ENCODE measurements at places on chromosomes 4 and X. TPM values are rescaled to one million over a fixed set of nuclear protein-coding genes. Genes with fewer than 3 reads are reported as not detected.

DNA sequence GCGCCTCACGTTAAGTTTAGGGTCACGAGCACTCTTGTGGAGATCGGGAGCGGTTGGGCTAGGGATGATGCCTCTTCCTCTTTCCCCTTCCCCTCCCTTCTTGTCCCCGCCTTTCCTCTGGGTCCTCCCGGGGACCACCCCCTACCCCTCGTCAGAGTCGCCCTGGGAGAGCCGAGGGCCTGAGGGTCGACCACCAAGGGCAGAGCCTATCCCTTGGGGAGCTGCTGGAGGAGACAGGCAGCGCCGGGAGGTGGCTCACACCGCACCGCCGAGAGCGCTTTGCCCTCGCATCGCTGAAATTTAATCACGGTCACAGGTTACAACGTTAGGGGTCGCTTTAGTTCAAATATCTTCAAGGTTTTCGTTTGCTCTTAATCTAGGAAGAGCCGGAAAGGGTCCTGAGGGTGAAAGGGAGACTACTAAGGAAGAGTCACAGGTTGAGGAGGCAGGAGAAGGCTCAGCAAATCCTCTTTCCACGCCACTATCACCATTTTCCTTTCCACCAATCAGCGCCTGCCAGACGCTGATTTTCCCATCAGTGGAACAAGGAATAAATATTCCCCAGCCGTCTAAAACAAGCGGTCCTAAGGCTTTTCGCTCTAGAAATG, 528 bp upstream of the SNCA start:
- DNase-seq = peak; percentile 18

DNA sequence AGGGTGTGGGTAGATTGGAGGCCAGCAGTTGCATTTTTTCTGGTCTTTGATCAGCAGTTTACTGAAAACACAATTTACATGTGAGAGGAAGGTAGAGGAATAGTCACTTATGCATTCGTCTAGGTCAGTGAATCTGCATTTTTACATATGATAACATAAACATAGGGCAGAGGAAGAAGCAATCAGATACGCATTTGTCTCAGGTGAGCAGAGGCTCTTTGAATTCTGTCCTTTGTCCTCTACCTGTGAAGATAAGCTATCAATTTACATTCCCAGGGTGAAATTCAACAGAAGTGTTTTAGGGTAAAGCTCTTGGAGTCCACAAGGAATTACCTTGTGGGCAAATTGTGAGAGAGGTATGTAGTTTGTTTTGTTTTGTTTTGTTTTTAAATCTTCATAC, 306.5 kb downstream of the MAGEB5 start:
- DNase-seq = no peak

- DNase-seq = no peak
These were observed 14.2 kb upstream of the C1QTNF7 start for GRCh38 chr4:15413623-15414019.

DNA sequence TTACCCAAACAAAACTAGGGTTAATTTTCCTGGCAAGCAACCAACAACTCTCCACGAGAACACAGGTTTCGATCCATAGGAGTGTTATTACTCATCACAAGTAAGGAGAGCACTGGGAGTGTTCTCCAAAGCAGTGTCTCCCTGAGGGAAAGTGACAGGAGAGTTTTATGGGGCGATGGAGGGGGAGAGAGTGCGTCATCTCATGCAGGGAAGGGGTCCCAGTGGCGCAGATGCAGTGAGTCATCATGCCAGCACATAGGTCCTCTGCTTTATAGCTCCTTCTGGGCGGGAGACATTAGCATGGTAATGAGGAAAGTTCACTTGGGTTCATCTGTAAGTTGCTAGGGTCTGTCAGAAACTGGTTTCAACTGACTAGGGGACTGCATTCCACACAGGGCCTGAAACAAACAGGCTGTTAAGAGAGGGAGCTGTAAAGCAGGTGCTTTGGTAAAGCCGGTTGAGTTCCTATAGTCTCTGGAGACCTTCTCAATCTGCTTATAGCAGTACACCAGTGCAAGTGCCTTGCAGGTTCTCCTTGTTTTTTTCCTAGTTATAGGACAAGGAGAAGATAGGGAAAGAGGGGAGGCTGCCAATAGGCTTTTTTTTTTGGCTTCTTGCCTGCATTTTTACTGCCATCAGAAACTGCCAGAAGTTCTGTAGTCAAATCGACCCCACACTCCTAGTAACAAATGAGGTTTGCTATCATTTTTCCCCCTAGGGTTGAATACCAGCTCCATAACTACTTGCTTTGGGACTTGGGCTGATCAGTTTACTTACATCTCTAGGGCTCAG, 12.8 kb upstream of the BOD1L1 start:
- DNase-seq = peak; percentile 72

Gene NMU
- total RNA-seq = not detected

GRCh38 chr4:2334826-2335728, 73.2 kb upstream of the MXD4 start:
- no peak for DNase-seq

GRCh38 chr4:17559709-17560048, 17.3 kb upstream of the LAP3 start:
- DNase-seq = no peak

DNA sequence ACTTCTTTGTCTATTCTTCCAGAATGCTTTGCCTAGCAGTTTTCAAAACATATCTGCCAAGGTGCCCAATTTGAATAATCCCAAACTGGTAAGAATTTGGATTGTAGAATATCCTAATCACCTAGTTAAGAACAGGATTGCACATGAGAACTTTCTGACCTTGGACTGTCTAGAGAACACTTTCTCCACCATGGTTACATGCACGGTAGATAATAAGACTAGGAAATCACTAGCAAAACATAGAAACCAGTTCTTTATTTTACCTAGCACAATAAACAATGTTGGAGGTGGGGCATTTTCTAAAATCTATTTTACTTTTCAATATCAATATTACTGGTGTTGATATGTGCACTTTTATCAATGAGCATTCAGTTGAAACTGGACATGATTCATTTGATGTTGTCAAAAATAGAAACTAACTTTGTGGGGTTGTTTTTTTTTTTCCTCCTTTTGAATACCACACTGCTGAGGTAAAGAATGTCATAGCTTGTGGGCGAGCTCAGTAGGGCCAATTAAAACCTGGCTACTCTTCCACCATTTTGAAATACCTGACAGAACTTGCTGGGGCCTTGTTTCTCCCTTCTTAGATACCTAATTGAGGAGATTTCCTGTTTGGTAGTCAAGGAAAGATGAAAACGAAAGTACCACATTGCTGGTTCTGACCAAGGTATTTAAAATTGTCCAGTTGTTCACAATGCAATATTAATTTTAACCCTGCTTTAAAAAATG, 10.4 kb downstream of the MID1IP1 start:
- peak; percentile 36 for DNase-seq

- DNase-seq = peak; percentile 94
These were observed 340.9 kb upstream of the CTSO start for GRCh38 chr4:156294577-156294976.

DNA sequence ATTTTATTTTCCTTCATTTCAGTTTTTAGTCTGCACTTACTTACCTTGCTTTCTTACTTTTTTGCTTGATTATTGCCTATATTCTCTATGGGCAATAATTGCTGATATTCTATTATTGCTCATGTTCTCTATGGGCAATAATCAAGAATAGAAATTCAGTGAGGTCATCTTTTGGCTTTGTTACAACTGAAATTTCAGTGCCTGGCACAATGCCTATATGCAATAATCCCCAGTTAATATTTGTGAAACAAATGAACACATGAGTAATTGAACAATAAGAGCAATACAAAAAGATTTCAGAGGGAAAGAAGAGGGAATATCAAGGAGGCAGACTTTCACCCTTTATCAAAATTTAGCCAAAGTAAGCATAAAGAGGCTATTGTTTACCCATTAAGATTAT, 48.6 kb upstream of the ARSJ start:
- DNase-seq = no peak

- no peak for DNase-seq
These were observed 1.6 kb downstream of the KLHL13 start for GRCh38 chrX:118114971-118115370.

GRCh38 chrX:119775517-119776238, 15.8 kb downstream of the RPL39 start:
- no peak for DNase-seq

Gene CHRNA9
- total RNA-seq = 2.8 TPM

DNA sequence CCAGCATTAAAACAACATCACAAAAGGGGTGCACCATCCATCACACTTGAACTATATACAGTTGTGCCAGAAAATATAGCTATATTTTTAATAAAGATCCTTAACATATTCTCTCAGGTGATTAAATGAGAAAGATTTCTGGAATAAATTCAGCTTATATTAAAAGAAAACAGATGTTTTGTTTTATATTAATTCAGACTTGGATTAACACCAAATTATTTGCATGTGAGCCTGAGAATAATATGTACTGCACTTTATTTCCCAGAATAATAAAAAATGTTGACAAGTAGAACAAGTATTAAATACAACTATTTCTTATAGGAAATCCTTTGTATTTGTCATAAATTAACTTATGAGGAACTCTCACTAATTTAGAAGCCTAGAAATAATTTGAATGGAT, 1467.4 kb downstream of the RAPGEF2 start:
- no peak for DNase-seq

DNA sequence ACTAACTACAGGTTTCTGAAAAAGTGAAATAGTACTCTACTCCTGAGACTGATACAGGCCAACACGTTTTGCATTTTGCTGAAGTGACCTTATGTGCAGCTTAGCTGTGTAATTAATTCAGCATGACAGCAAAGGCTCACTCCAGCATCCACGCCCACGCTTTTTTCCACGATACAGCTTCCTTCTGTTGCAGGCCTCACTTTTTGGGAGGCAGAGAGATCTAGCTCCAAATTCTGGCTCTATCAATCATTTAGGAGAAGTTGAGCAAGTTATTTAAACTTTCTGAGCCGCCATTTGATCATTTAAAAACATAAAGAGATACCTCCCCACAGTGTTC, 160.3 kb downstream of the AFAP1 start:
- DNase-seq = peak; percentile 53

Gene C1QTNF7
- total RNA-seq = not detected

Measured in astrocyte (in vitro differentiated cells and primary cell).